ENCODE measurements at places on chromosomes 2 and 18.

GRCh38 chr18:55384551-55385275, 203.3 kb downstream of the TCF4 start:
- DNase-seq: no peak

GRCh38 chr2:201890453-201890852, 84.1 kb downstream of the CDK15 start:
- no peak for DNase-seq

- no peak for DNase-seq
Measured at GRCh38 chr2:197700960-197701359, 4.2 kb upstream of the MARS2 start.

DNA sequence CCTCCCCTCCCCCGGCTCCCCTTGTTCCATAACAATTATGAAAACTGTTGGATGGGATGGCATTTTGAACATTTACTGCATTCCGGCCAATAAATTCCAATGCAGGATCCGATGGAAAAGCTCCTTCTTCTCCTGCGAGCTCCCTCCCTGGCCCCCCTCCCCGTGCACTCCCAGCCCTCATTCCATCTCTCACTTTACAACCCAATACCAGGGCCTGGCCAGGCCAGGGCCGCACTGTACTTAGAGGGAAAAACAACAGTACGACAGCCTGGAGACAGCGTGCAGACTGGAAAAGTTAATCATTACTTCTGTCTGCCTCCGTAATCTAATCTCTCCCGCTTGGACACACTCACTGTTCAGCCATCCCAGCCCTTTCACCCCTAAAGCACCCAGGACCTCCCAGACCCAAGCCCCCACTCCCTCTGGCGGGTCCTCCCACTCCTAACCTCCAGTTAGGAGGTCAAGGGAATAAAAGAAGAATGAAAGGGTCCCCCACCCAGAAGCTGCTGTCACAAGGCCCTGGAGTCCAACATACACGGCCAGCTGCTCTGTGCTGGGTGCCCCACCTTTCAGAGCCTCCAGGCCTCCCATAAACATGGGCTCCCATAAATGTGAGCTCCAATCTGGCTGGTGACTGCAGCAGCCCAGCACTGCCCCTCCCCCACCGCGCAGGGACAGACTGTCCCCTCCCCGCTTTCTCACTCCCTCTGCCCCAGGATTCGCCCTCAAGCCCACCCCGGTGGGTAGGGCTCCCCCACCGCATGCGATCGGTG, 20.6 kb downstream of the SMAD7 start:
- DNase-seq: no peak

DNA sequence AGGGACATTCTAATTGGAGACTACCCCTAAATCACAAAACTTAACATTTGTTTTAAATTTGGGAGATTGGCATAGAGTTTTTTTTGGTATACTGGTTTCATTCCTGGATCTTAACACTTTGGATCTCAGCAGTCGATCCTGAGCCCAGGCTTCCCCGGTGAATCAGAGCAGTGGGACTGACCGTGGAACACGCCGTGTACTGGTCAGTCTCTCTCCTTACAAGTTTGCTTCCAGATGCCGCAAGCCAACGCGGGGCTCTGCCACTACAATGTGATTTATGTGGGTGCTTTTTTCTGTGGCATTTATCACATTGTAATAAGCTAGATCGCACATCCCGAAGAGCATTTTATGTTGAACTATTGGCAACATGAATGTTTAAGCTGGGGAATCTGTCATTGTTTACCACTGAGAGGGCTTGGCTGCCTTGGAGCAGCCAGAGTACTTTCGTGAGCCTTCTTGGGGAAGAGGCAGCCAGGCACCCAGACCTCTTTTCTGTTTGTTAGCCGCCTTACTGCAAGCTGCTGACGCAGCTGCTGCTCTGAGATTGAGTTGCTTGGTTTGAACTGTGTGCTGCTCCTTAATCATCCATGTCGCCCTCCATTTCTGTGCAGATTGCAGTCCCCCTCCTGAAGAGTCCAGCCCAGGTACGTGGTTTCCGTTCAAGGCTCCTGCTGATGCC, 49.3 kb downstream of the COA5 start:
- no peak for DNase-seq

- no peak for DNase-seq
Measured at GRCh38 chr2:220956429-220956828, 615.7 kb downstream of the EPHA4 start.

GRCh38 chr2:208179028-208179609, 10.7 kb downstream of the C2orf80 start:
- DNase-seq: no peak
